Skin of body (tissue), 3 donors: ENCODE measurements at places on chromosomes 11 and 22. TPM values are rescaled to one million over a fixed set of nuclear protein-coding genes. Genes with fewer than 3 reads are reported as not detected.

The HORMAD2 gene
- not detected for total RNA-seq

The CD248 gene
- total RNA-seq, result 31.2 TPM

DNA sequence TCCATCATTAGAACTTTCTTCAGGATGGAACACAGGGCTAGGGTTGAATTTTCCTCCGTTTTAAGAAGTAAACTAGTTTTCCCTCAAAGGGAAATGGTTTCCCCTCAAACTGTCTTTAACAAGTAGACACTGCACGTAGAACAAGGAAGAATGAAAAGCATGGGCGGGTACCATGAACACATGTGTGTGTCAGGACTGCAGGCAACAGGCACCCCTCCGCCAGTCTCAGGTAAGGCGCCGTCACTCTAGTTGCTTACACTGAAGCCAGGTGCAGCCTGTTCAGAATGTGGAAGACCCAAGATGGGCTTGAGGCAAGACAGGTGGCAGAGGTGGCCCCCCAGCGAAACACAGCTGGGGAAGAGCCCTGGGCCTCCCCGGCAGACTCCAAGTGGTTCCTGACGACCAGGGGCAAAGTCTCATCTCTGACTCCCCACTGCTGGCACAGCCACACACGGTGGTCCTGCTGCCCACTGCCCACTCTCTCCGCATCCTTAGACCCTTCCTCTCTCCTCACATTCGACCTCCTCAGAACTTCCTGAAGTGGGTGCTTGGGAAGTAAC lies 25.4 kb upstream of the MOB2 start:
- no peak for DNase-seq

DNA sequence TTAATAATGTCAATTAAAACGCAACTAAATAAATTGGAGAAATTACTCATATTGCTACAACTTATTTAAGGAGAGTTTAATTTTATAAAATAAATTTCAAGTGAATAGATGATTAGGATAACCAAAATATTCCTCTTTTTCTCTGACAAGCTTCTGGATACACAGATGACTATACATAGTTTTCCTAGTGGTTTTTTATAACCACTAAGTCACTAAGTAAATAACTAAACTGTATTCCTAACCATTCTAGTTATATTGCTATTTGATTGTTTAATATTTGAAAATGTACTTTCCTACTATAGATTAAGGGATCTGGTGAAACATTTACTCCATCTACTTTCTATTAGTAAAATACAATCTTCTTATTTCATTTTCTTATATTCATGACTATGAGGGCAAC lies 4.7 kb upstream of the ANGPTL5 start:
- DNase-seq, result no peak

GRCh38 chr11:121534131-121535093 lies 81.6 kb upstream of the SORL1-AS1 start:
- DNase-seq, result peak; percentile 58

DNA sequence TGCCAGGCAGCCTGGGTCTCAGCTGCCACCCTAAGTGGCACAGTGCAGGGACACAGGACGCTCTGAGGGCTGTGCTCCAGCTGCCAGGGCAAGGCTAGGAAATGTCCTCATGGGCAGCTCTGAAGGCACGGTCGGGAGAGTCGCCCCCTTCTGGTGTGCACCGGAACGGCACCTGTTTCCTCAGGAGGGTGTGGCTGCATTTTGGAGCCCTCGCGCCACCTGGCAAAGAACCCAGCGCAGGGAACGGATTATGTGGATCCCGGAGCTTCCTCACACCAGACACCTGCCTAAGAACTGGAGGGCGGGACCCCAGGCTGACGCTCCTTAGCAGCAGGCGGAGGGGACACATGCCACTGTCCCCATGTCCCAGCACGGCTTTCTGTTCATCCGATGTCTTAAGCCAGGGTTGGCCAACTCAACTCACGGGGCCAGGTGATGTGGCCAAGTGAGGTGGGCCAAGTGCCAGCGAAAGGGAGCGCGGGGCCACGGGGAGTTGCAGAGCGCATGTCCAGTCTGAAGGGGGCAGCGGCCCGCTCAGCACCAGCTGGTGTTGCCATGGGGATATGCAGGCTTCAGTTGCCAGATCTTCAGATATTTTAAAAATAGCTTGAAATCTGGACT lies 5.1 kb upstream of the SLC22A8 start:
- DNase-seq, result no peak

- DNase-seq, result no peak
Observed at GRCh38 chr22:42270176-42270509, 310 bp downstream of the TCF20 start.

DNA sequence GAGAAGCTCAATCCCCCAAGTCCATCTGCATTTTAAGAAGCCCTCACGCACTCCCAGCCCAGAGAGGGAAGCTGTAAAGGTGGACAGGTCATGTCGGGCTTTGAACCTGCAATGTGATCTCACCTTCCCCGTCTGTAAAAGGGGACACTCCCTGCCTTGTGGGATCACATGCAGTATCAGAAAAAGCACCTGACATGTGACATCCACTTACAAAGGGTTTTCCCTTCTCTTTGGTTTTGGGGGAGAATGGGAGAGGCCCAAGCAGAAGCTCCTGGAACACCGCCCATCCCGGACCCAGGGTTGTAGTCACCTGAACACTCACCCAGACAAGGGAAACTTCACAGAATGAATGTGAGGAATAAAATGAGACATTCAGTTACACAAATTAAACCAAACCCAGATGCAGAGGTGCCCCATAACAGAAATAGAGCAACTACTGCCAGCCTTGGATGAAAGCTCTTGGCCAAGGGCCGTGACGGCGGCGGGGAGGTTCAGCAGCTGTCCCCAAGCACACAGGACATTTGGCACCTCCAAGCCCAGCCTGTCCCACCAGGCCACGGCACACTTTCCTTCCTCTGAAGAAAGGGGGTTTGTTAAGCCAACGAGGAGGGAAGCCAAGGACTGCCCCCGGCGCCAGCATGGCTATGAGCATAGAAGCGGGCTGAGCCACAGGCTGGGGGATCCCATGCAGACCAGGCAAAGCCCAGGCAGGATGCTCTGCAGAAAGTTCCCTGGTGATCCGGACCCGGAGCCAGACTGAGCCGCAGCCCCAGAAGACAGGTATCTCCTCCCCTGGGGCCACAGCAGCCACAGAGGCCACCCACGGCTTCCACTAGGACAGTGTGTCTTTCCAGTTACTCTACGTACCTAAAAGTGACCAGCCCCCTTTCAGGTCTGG lies 3.8 kb downstream of the BID start:
- DNase-seq, result no peak

GRCh38 chr22:24333301-24333700 lies 62.7 kb downstream of the SPECC1L start:
- DNase-seq, result no peak

- no peak for DNase-seq
Observed at GRCh38 chr11:38547462-38547861, 1949.4 kb upstream of the RAG2 start.
